ENCODE measurements at places on chromosomes 2 and 18. TPM values are rescaled to one million over a fixed set of nuclear protein-coding genes. Genes with fewer than 3 reads are reported as not detected.

DNA sequence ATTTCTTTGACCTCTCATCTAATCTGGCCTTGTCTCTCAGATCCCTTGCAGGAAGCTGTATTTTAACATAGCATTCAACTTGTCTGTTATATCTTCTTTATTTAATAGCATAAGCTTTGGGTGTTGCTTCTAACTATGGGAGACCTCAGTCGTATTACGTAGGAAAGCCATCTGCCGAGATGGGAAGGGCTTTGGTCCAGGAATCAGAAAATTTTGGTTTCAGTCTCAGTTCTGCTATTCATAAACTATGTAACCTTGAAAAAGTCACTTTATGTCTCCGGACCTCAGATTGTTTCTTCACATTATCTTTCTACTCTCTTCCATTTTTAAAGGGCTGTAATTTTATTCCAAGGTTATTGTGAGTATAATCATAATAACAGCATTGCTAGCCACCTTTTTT, 297.7 kb downstream of the SATB2 start:
- no peaks in the 10 kb centered on the region for H3K27me3 ChIP-seq
- no peak overlapping the region for H3K4me3 ChIP-seq
- no peaks in the 10 kb centered on the region for H3K4me1 ChIP-seq
- H3K36me3 ChIP-seq, result no peaks in the 10 kb centered on the region

- no peaks in the 10 kb centered on the region for H3K4me1 ChIP-seq
- no peak overlapping the region for H3K27ac ChIP-seq
- no peaks in the 10 kb centered on the region for H3K36me3 ChIP-seq
- no peak overlapping the region for H3K4me3 ChIP-seq
- no peak for DNase-seq
Measured at GRCh38 chr2:177106212-177106611, 106.4 kb upstream of the HNRNPA3 start.

- no peaks in the 10 kb centered on the region for H3K4me1 ChIP-seq
- peak; percentile 46 for DNase-seq
- H3K36me3 ChIP-seq, result no peaks in the 10 kb centered on the region
- no peak overlapping the region for H3K4me3 ChIP-seq
Measured at GRCh38 chr2:129923265-129924091, 56.0 kb upstream of the RAB6C start.

DNA sequence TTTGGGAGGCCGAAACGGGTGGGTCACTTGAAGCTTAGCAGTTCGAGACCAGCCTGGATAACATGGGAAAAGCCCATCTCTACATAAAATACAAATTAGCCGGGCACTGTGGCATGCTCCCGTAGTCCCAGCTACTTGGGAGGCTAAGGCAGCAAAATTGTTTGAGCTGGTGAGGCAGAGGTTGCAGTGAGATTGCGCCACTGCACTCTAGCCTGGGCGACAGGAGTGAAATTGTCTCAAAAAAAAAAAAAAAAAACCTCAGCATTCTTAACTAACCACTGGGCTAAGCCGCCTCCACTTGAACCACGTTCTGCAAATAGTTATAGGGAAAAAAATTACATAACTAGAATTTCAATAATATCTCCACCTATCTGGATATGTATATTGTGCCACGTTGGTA, 2.3 kb downstream of the FOXI3 start:
- H3K27me3 ChIP-seq, result peaks cover 34% of the 10 kb centered on the region
- H3K4me1 ChIP-seq, result peaks cover 9% of the 10 kb centered on the region
- H3K4me3 ChIP-seq, result no peak overlapping the region
- no peak for DNase-seq
- H3K36me3 ChIP-seq, result no peaks in the 10 kb centered on the region

DNA sequence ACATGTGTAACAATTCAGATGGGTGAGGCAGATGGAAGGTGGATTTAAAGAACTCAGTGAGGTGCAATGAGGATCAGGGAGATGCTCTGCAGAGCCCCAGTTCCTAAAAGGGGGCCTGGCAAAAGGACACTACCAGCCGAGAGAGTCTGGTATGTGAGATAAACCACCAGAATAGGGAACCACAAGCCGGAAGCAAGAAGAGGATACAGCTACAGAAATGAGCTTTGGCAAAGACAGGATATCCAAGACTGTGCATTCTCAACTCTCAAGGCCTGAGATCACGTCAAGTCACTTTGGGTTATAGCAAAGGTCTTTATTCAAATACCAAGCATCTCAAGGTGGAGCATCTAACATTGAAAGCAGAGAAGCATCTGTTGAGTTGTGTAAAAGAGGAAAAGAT, 293.5 kb downstream of the ARHGAP15 start:
- DNase-seq, result no peak
- no peak overlapping the region for H3K4me3 ChIP-seq
- H3K36me3 ChIP-seq, result no peaks in the 10 kb centered on the region
- H3K4me1 ChIP-seq, result no peaks in the 10 kb centered on the region

- H3K4me1 ChIP-seq, result no peaks in the 10 kb centered on the region
- H3K27me3 ChIP-seq, result no peaks in the 10 kb centered on the region
- no peak overlapping the region for H3K27ac ChIP-seq
- H3K36me3 ChIP-seq, result no peaks in the 10 kb centered on the region
Measured at GRCh38 chr18:54888933-54889332, 60.7 kb downstream of the RAB27B start.

DNA sequence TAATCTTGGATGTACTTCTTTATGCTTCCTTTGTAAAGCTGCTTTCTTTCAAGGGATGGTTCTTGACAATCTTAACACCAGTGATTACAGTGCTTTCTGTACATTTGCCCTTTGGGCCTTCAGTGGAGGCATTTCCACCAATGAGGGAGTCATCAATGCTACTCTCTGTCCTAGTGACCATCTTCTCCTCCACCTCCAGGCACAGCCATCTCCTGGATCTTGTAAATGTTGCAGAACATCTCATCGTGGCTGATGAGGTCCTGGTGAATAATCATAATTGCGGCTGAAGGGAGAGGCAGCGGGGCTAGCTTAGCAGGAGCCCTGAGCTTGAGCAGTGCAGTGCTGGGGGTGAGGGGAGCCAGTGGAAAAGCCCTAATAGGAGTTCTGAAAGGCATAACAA, 32.5 kb downstream of the IDH1 start:
- H3K4me1 ChIP-seq, result no peaks in the 10 kb centered on the region
- no peak overlapping the region for H3K4me3 ChIP-seq
- no peak overlapping the region for H3K27ac ChIP-seq
- DNase-seq, result no peak
- no peaks in the 10 kb centered on the region for H3K36me3 ChIP-seq
- no peaks in the 10 kb centered on the region for H3K27me3 ChIP-seq

GRCh38 chr2:105409717-105410116, 10.9 kb upstream of the FHL2 start:
- no peaks in the 10 kb centered on the region for H3K36me3 ChIP-seq
- no peaks in the 10 kb centered on the region for H3K4me1 ChIP-seq
- H3K27ac ChIP-seq, result peak overlapping the region; percentile 48

- H3K27ac ChIP-seq, result peak overlapping the region; percentile 99
- H3K4me1 ChIP-seq, result no peaks in the 10 kb centered on the region
- H3K36me3 ChIP-seq, result no peaks in the 10 kb centered on the region
- H3K4me3 ChIP-seq, result peak overlapping the region; percentile 88
- no peak for DNase-seq
Measured at GRCh38 chr2:207530160-207531031, 634 bp downstream of the CREB1 start.

GRCh38 chr18:9153256-9153655, 16.7 kb downstream of the ANKRD12 start:
- H3K27me3 ChIP-seq, result no peaks in the 10 kb centered on the region
- H3K36me3 ChIP-seq, result no peaks in the 10 kb centered on the region
- no peak overlapping the region for H3K4me3 ChIP-seq
- H3K27ac ChIP-seq, result no peak overlapping the region
- H3K4me1 ChIP-seq, result no peaks in the 10 kb centered on the region

DNA sequence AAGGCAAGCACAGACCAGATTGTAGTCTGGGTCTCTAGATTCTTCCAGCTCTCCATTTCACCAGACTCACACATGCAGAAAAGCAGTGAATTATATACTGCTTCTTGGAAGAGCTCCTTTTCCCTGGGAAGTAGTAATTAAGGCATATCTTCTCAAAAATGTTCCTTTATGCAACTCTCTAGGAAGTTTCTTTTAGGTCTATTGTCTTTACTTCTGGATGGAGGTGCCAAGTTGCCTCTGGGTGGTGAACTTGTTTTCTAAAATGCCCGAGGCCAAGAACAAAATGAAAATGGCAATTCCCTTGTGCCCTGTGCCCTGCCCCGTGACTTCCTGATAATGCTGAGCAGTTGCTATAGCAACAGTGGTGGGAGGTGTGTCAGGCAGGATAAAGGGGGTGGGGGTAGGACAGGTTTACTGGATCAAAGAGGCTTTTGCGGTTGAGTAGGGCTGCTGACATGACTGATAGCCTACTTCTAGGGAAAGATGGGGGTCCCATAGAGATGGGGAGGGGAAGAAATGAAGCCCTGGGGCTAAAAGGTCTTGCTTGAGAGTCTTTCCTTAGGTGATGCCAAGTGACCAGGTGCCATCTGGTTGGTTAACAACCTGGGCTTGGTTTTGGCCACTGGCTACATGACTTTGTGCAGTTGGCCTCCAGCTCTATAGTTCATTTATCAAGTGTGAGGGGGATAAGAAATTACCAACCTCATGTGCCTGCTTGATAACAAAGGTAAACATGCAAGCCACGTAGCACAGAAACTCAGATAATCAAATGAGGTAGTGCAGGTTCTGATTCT, 11.8 kb downstream of the IGFBP2 start:
- DNase-seq, result no peak
- no peaks in the 10 kb centered on the region for H3K27me3 ChIP-seq
- H3K27ac ChIP-seq, result peak overlapping the region; percentile 56

GRCh38 chr2:24577481-24577880, 86.4 kb downstream of the NCOA1 start:
- peaks cover 20% of the 10 kb centered on the region for H3K4me1 ChIP-seq
- H3K36me3 ChIP-seq, result no peaks in the 10 kb centered on the region
- no peaks in the 10 kb centered on the region for H3K27me3 ChIP-seq
- H3K27ac ChIP-seq, result no peak overlapping the region
- H3K4me3 ChIP-seq, result no peak overlapping the region
- DNase-seq, result no peak

GRCh38 chr2:98601532-98602132, 6.7 kb downstream of the COA5 start:
- no peak overlapping the region for H3K4me3 ChIP-seq
- peaks cover 44% of the 10 kb centered on the region for H3K36me3 ChIP-seq
- no peak for DNase-seq

CAPN10 gene
- total RNA-seq, result 14.6 TPM

MLPH gene
- total RNA-seq, result 27.1 TPM

CPO gene
- not detected for total RNA-seq

SPIRE1 gene
- 42.9 TPM for total RNA-seq

LONRF2 gene
- total RNA-seq, result 18.9 TPM

TNFAIP6 gene
- total RNA-seq, result 5.2 TPM

LBX2 gene
- 0.83 TPM for total RNA-seq

HOXD12 gene
- total RNA-seq, result not detected

KCNE4 gene
- 3.4 TPM for total RNA-seq

AFG3L2 gene
- total RNA-seq, result 60.1 TPM

CHN1 gene
- total RNA-seq, result 9.3 TPM

All from right atrium auricular region (tissue), 2 donors.